ENCODE measurements at places on chromosomes 11 and 22.

DNA sequence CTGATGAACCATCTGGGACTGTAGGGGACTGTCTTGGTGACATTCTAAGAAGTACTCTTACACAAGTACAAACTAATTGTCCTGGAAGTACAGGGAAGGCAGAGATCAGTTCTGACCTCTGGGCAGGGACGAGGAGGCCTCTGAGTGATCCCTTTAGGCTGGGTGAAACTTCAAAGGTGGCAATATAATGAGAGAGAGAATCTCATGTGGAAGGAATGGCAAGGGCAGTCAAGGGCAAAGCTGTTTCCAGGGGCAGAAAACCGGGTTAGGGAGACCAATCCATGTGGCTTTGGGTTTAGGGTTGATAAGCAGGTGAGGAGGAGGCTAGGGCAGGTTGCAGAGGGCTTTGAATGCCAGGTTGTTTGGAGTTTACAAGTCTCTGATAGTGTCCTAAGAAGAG, 21.3 kb upstream of the MYH9 start:
- DNase-seq: no peak

- no peak for DNase-seq
Observed at GRCh38 chr11:73154178-73154577, 12.1 kb upstream of the FCHSD2 start.

- no peak for DNase-seq
Observed at GRCh38 chr11:93984936-93985335, 36.2 kb upstream of the HEPHL1 start.

DNA sequence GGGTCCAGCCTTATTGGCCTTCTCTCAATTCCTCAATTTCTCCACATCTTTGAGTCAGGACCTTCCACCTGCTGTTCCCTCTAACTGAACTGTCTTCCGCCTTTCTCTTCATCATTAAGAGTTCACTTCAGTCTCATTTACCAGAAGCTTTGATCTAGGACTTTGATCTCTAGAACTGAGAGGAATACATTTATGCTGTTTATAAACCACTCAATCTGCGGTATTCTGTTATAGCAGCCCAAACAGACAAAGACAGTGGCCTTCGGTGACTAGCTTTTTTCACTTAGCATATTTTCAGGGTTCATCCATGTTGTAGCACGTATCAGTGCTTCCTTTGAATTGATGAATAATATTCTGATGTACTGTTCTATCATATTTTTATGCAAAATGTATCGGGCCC, 10.5 kb downstream of the CLPB start:
- DNase-seq: no peak

DNA sequence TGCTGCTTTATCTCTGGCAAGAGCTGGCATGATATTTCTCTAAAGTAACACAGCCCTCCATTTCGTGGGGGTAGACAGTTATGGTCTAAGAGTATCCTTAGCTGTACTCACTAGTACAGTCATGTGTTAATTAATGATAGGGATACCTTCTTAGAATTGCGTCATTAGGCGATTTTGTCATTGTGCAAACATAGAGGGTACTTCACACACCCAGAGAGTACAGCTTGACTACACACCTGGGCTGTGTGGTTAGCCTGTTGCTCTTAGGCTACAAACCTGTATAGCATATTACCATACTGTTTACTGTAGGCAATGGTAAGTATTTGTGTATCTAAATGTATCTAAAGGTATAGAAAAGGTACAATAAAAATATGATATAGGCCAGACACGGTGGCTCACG, 17.0 kb downstream of the XRCC6 start:
- no peak for DNase-seq

DNA sequence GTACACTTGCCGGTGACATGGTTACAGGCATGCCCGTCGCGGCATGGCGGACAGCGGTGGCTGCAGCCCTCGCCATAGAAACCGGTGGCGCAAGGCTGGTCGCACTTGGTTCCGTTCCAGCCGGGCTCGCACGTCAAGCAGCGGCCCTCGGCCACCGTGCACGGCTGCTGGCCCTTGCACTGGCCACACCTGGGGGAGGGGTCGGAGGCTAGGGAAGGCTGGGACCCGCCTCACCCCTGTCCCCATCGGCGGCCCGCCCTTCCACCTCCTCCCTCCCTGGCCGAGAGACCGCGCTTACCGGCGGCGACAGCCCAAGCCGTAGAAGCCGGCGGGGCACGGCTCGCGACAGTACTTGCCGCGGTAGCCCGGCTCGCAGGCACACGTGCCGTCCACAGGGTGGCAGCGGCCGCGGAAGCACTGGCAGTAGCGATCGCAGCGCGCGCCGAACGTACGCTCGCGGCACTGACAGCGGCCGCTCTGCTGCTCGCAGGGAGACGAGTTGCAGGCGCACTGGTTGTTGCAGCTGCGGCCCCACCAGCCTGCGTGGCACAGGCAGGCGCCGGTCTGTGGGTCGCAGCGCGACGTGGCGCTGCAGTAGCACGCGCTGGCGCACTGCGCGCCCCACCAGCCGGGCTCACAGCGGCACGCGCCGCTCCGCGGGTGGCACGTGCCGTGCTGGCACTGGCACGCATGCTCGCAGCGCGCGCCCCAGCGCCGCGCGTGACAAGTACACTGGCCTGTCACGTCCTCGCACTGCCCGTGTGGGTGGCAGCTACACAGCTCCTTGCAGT, 6.7 kb downstream of the SCARF2 start:
- DNase-seq: no peak

- no peak for DNase-seq
Observed at GRCh38 chr11:102220728-102221467, 96.4 kb upstream of the BIRC3 start.

- DNase-seq: no peak
Observed at GRCh38 chr11:57432714-57433163, 5.8 kb upstream of the SLC43A3 start.

- no peak for DNase-seq
Observed at GRCh38 chr11:119742263-119742861, 13.4 kb upstream of the NECTIN1 start.

DNA sequence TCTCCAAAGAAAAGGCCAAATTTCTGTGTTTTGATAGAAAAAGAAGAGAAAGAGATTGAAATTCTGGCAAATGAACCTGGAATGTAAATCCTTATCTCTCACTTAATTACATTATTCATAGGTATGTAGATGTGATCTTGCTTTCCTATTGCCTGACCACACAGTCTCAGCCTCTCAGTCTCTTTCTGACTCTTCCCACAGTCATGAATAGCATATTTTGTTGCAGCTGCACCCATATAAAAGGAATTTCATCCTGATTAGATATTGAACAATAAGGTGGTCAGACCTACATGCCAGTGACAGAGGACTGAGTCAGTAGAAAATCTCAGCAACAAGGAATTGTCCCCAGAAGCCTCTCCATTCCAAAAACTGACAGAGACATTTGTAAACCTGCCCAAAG, 62.9 kb upstream of the LRRC4C start:
- no peak for DNase-seq

GRCh38 chr22:31075961-31076360, 5.2 kb upstream of the SMTN start:
- no peak for DNase-seq

GRCh38 chr11:10348650-10349280, 43.9 kb downstream of the ADM start:
- DNase-seq: no peak
